Effector CD8-positive, alpha-beta T cell (primary cell): ENCODE measurements at places on chromosomes 2 and 18.

DNA sequence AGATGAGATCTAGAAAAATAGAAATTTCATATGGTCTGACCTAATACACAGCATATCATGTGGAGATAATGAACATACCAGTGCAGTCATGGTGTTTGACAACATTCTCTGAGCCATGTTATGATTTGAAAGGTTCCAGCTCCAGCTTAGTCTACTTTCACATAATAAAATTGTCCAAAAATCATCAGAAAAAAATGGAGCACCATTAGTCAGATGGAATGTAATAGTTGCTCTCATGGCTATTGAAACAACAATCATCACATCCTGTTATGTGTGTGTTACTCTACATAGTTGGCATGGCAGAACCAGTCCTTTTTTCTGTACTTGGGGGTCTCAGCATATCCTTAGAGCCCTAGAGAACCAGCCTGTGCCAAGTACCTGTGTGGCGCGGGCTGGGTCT is 678.9 kb upstream of the FANCL start:
- DNase-seq = no peak

- DNase-seq = no peak
Measured at GRCh38 chr2:235483313-235483712, 10.5 kb upstream of the AGAP1 start.

DNA sequence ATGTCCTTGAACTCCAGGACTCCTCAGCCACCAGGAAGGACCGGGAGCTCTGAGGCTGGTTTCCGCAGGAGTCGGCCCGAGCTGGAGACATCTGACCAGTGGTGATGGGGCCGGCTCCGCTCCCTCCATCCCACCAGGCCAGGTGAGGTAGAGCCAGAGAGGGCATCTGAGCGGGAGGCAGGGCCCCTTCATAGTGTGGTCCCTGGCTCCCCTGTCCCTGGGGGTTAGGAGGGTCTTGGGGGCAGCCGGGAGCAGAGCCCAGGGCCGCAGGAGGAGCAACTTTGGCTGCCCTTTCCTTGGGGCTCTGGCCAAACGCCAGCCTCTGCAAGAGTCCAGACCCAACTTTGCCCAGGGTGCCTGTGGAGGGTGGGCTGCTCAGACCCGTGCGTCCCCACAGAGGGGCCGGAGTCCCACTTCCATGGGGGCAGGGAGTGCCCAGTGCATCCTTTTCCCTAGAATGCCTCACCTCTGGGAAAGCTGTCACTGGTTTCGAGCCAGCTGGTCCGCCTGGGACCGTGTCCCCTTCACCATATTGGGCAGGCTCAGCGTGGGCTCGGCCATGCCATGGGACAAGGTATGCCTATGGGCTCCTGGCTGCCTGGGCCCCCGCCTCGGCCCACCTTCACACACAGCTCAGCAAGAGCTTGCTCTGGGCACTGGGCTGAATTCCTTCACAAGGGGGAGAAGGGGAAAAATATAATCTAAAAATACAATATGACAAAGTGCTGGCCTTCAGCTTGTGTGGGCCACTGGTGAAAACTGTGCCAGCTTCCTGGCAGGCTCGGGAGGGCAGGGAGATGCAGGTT is 148.6 kb downstream of the TWIST2 start:
- DNase-seq = no peak

DNA sequence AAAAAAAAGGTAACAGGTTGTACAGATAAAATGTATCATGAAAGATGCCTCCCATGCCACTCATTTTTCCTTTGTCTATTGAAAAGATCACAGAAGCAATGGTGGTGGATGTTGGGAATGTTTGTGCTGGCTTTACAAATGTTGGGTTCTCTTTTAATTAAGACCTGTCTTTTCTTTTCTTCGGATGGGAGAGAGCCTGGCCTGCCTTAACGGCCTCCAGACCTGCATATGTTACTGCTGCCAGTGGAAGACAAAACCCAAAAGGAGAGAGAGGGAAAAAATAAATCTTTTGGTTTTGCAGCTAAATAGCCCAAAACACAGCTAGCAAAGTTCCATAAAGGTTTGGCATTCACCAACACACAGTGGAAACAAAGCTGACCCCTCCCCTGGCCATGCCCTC is 50.5 kb upstream of the FZD7 start:
- DNase-seq = no peak

DNA sequence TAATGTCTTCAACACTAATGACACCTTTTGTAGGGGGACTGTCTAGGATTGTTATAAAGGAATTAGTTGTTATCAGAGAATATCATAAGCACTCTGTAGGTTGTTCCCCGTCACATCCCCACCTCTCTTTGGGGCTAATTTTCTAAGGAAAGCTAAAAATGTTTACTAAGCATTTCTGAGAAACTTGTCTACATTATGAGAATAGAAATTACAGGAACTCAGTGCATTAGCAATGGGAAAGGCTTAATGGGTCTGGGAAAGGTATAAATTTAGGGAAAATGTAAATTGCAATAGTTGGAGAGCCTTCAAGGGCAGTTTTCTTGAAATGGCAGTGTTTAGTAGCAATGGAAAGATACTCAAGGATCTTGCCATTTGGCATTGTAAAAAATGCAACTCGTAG is 257.2 kb upstream of the NRP2 start:
- DNase-seq = no peak

DNA sequence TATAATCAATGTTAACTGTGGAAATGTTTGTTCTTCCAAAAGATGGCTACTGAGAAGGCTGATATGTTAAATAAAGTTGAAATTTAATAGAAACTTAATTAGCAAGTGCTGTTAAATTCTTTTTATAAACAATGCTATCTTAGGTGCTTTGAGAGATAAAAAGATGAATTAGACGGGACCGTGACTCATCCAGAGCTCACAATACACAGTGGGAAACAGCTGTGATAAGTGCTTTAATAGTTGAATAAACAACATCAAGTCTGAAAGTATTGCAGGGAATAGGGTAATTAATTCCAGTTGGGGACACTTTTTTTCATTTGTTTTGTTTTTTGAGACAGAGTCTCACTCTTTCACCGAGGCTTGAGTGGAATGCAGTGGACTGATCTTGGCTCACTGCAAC is 85.5 kb upstream of the DTNA start:
- DNase-seq = no peak

DNA sequence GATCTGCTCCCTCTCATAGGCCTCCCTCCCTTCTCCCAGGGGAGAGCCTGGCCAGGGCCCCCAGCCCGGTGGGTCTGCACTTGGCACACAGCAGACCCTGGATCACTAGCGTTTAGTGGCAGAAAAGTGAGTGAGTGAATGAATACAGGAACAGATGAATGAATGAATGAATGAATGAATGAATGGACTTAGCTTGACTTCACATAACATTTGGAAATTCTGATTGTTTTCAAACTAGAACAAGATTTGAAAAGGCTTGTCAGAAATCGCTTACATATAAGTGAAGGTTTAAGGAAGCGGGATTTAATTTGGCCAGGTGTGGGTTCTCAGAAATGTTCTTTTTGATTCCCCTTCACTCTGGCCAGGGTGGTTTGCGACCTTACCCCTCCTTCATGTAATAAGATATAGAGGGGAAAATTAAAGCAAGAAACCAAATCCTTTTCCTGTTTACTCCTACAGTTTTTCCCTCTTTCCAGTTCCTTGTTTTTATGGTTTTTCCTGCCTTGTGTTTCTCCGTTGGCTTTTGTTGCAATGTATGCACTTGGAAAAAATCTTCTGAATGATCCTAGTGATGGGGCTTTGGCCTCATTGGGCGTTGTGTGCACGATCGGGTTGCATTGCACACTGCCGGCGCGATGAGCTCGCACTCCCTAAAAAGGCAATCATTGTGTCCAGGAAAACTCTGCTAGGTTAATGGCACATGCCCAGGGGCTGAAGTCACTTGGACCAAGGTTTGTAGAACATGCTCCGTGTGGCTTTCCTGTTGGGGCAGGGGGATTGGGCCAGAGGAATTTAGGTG is 16.4 kb downstream of the LRRFIP1 start:
- no peak for DNase-seq

DNA sequence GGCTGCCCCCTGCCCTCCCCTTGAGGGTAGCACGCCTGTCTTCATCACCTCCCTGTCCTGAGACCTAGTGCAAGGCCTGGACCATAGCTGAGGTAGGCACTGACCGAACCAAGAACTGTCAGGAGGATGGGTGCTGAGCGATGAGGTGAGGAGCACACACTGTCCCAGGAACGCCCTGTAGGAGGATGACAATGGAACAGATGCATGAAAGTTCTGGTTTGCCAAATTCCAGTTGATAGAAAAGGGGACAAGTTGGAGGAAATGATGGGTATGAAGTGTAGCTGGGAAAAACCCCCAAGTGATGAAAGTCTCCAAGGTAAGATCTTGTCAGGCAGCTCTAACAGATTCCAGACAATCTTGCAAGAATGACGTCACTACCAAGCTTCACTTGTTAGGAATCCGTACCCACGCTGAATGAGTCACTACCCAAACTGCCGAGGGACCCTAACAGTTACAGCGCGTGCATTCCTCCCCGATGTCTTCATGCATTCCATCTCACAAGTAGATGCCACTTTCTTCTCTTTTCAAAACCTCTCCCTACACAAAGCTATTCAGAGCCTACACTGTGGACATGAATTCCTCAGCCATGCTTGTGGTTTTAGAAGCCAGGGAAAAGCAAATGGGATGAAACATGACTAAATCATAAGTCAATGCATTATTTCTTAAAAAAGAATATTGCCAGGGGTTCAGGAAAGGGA is 27.6 kb downstream of the MRPL33 start:
- no peak for DNase-seq

DNA sequence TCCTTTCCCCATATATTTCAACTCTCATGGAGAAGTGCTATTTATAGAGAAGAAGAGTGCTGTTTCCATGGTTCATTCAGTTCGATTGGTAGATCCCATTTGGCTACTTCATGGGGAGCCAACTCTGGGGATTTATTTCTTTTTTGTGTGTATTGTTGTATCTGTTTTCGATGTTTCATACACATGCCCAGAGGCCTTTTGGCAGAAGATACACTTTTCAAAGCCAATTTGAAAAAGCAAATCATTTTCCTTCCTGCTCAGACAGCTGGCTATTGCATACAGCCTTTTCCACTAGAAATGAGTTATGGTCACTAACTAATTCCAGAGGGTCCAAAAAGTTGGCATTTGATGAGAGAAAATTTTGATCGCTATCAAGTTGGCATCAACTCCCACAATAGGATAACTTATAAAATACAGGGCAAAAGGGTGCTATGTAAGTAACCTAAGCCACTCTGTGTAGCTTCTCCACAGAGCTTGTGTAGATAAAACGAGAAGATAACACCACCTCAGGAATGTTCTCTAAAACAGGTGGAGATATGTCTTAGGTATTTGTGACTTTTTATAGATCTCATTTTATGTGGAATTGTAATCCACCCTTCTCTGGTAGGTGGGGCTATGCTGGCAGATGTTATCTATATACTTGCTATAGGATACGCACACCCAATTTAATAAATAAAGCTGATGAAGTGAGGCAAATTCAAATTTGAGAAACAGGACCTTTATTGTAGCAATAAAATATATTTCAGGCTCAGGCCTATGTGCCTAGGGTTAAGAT is 798.5 kb downstream of the SATB2 start:
- no peak for DNase-seq

DNA sequence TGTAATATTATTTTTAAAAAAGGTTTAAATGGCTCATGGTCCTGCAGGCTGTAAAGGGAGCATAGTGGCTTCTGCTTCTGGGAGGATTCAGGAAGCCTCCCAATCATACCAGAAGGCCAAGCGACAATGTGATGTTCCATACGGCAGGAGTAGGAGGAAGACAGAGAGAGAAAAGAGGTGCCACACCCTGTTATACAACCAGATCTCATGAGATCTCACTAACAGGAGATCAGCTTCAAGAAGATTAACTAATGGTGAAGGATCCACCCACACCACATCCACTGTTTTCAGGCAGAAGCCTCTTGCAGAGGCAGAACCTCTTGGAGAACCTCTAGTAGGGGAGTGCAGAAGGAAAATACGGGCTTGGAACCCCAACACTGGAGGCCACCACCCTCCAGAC is 103.9 kb upstream of the TEKT4 start:
- DNase-seq = no peak

DNA sequence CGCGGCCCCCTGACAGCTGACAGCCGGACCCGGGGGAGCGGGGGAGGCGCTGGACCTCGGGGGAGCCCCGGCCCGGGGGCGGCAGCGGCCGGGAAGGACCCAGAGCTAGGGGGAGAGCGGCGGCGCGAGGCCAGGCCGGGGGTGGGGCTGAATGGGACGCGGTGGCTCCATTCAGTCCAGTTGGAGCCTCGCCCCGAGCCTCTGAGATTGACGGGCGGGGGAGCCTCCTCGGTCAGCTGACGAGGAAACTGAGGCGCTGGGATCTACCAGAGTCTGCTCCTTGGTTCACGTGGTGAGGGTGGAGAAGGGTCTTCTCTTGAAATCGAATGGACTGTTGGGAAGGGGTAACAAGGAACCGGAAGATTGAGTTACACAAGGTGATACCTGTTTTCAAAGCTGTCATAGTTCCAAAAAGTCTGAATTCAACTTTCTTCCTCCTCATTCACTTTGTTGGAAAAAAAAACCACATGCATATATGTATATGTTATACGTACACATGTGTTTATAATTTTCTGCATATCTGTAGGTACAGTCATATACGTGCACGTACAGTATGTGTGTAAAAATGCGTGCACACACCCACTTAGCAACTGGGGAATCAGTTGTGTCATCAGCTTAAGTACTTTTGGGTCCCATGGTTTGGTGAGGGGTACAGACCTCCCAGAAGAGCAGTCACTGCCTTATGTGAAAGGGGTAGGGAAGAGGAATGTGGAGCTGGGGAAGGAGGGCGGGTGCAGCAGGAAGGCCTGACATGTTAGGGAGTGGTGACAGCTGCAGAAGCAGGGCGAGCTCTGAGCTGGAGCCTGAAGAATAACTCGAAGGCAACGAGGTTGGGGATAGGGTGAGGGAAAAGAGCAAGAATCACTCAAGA is 628 bp downstream of the PPP1R7 start:
- DNase-seq = no peak

DNA sequence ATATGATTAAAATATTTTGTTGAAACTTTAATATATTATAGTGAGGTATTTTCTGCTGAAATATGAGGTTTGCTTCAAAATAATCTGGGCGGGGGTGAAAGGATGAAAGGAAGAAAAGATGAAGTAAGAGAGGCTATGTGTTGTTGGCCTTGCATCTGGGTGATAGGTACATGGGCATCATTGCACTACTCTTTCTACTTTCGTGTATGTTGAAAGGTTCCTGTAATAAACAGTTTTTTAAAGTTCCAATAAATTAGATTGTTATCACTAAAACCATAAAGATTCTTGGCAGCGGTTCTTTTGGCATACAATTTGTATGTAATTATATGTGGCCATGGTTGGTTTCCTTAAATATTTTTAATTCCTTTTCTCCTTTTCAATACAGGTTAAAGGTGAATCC is 23.6 kb upstream of the MSH2 start:
- DNase-seq = no peak

DNA sequence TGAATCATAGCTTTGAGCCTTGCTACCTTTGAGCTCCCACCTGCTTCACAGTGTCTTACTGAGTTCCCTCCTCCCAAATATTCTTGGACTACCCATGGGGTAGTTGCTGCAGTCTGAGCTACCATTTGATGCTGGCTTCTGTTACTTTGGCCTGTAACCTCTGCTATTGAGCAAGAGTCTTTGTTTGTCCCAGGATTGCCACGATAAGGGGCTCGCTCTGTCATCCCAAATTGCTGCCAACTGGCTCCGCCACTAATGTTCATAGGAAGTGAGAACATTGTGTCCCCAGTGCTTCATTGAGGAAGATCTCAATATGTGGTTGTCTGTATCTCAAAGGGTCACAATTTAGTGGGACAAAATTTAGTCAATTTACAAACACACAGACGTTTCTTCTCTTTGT is 103.8 kb downstream of the TRIM43 start:
- no peak for DNase-seq
